Activated naive CD4-positive, alpha-beta T cell (primary cell): ENCODE measurements at places on chromosomes 7 and 10.

DNA sequence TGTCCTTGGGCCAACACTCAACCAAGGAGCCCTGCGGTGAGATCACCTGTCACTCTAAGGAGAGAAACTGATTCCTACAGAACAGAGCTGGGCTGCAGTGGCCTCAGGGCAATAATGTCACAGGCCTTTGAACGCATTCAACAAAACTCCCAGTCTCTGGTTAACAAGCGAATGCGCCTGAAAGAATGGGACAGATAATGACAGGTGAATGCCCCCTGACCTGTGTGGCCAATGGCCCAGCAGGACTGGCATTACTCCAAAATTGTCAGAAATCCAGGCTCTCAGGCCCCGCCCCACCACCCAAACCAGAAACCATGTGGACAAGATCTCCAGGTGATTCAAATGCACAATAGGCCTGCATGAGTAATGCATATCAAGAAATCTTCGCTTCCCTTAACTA is 277.7 kb upstream of the KLF6 start:
- DNase-seq = no peak

GRCh38 chr10:104903433-104903832 is 262.3 kb downstream of the SORCS3 start:
- DNase-seq = no peak

GRCh38 chr7:6531492-6532279 is 19.6 kb downstream of the GRID2IP start:
- DNase-seq = no peak

- DNase-seq = no peak
Observed at GRCh38 chr10:80261316-80262030, 28.0 kb downstream of the MAT1A start.
